Inflammatory macrophage treated with lipopolysaccharide for 1 hour (primary cell): ENCODE measurements at places on chromosomes 12 and 14.

- no peak for DNase-seq
Observed at GRCh38 chr12:105502426-105502930, 172.0 kb downstream of the C12orf75 start.

GRCh38 chr14:38544776-38545175 lies 288.9 kb upstream of the CLEC14A start:
- no peak for DNase-seq

DNA sequence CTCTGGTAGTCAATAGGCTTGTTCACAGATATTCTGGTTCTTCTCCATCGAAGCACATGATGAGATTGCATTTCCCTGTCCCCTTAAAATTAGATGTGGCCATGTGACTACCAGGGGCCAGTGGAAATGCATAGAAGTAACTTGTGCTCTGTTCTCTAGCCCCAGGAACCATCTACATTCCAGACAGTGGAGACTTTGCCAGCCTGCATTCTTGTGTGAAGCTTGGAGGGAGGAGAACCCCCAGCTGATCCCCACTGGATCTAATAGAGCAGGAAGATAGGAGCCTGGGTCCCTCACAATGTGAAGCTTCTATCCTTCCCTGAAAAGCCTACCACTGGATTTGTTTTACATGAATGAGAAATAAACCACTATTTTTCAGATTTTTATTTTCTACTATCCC lies 130.1 kb downstream of the KITLG start:
- DNase-seq = no peak

DNA sequence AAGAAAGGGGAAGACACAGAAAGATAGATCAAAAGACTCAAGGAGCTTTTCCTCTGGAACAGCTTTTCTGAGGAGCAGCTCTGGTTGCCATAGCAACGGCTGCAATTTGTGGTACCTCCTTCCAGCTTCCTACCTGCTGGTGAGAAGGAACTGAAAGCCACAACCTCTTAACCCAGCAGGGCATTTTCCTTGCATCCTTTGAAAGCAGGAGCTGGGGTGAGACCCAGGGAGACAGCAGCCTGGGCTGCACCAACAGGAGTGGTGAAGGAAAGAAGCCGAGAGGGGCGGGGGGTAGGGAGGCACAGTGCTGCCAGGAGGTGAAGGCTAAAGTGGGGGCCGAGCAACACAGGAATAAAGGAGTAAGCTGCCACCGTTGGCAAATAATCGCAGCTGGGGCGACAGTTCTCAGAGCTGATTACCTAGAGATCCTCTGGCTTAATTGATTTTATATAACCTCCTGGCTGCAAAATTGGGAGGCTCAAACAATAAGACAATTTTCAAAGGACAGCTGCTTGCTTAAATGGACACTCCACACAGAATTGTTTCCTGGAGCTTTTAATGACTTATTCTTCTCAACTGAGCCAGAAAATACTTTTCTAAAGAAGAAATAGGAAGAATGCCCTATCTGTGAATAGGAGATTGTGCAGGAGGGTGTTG lies 129.4 kb downstream of the RPAP3 start:
- DNase-seq = no peak

DNA sequence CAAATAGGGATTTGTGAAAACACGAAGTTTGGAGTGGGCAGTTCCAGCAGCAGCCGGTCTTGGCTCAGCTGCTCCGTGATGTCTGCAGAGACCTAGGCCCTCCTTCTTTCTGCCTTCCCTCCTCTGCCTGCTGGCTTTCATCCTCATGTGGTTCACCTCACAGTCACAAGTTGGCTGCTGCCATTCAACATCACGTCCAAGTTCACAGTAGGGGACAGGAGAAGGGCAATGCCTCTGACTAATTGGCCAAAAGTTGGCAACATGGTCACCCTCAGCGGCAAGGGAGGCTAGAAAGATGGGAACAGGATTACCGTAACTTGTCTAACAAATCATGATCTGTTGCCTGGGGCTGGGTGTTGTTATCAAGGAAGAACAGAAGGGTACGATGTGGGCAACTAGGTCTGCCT lies 7.8 kb upstream of the CACNA2D4 start:
- DNase-seq = no peak

DNA sequence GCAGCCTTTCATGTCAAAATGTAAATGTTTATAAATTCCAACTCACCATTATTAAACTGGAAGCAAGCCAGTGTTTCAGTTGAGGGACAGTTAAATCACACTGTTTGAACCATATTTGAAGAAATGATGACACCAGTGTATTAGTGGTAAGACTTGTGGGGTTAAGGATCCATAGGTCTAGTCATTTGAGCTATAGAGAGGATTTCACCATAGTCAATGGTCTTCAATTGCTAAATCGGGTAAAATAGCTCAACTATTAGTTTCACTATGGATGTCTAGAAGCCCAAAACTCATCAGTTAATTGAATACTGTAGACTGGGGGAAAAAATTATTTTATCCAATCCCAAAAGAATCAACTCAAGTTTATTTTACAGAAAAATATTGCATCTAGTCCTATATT lies 659.1 kb downstream of the NRXN3 start:
- no peak for DNase-seq

DNA sequence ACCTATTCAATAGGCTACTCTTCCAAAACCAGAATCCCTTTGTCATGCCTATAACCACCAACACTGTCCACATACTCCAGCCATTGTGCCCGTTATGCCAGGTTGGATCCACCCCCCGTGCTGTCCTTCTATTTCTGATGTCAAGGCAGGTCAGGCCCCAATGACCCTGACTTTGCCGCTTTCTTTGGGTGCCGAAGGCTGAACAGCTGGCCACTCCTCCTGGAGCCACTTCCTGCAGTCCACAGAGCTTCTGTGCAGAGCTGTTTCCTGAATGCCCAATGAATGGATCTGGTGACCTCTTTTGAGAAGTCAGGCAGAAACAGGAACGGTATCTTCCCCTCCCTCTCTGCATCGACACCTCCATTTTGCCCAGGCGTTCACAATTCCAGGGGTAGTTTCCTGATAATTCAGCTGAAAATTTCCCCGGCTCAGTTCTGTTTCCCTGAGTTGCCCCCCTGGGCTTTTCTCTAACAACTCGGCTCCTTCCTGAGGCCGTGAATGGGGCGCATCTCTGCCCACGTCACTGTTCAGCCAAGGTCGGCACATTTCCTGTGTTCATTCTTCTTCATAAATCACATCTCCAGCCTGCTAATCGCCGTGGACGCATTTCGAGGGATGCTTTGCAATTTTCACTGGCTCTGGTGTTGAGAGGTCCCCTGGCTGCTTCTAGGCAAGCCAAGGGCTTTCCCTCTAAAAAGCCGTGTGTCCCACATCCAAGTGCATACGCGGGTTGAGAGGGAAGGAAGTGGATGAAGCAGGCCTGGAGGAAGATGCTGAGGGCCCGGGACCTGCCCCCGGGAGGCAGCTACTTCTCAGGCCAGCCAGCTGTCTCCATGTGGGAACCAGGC lies 86.5 kb downstream of the PAPOLA start:
- DNase-seq = no peak

DNA sequence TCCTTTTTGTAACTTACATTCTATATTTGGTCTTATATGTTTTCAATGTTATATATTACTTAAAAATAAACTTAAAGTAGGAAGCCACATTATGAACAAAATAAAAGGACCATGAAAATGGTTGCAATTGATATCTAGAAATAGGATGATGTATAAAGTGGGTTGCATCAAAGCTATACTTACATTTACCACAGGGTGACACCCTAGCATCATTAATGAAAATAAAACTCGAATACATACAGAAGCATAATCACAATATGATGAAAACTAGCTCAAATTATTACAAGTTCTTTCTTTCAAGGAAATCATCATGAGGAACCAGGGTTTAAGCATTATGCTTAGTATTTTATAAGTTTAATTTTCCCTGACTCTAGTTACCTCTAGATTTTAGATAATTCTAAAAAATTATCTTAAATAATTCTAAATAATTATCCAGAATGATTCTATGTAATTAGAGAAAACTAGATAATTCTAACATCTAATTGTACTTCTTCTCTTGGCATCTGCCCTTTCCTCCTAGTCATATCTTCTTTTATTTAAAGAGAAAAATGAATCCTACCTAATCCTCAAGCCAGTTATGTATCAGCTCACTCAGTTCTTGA lies 31.2 kb downstream of the TAS2R7 start:
- peak; percentile 2 for DNase-seq

- peak; percentile 60 for DNase-seq
Observed at GRCh38 chr14:89164168-89165073, 252.6 kb downstream of the FOXN3 start.

- DNase-seq = no peak
Observed at GRCh38 chr12:100453951-100454350, 19.7 kb upstream of the NR1H4 start.
